Effector CD8-positive, alpha-beta T cell (primary cell): ENCODE measurements at places on chromosomes 6 and 20.

- no peak for DNase-seq
Measured at GRCh38 chr6:14767226-14767625, 478.6 kb upstream of the JARID2 start.

- no peak for DNase-seq
Measured at GRCh38 chr20:63758152-63758551, 18.6 kb downstream of the SLC2A4RG start.

DNA sequence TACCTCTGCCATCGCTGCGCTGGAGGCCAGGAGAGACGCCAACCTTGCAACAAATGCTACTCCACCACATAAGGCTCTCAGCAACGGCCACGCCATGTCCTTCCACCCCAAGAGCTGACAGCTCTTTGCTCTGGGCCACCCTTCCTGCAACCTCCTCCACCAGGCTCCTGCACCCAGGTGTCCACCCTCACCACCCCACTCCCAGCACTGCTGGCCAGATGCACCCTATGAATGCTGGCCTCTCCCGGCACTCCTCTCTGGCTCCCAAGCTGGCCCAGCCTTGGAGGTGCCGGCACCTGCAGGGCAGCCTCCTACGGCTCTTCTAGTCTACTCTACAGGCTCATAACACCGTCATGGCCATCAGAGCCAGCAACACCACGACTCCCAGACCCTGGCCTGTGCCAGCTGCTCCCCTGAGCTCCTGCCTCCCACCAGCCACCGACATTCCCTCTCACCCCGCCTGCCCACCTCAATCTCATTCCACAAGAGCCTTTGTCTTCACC is 11.2 kb downstream of the TAF4 start:
- DNase-seq = no peak

GRCh38 chr6:153012856-153013255 is 10.3 kb upstream of the MTRF1L start:
- no peak for DNase-seq

GRCh38 chr20:53707371-53708055 is 113.9 kb upstream of the ZNF217 start:
- DNase-seq = no peak

- no peak for DNase-seq
Measured at GRCh38 chr20:24016607-24017457, 28.3 kb upstream of the GGTLC1 start.

DNA sequence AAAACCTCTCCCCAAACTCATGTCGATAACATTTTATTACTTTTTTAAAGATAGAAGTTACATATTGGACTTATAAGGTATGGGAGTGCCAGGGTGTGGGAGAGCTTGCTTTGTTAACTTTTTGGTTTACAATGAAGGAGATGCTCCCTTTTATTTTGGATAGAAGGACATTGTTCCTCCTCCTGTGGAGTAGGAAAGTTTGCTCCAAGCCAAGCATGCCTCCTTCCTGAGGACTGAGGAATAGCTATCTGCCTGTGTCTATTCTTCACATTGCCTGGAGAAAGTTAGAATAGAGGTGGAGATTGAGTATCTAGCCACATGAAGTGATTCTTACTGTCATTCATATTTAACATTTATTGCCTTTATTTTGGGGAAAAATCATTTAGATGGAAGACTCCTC is 71.9 kb downstream of the EYA4 start:
- DNase-seq = no peak

DNA sequence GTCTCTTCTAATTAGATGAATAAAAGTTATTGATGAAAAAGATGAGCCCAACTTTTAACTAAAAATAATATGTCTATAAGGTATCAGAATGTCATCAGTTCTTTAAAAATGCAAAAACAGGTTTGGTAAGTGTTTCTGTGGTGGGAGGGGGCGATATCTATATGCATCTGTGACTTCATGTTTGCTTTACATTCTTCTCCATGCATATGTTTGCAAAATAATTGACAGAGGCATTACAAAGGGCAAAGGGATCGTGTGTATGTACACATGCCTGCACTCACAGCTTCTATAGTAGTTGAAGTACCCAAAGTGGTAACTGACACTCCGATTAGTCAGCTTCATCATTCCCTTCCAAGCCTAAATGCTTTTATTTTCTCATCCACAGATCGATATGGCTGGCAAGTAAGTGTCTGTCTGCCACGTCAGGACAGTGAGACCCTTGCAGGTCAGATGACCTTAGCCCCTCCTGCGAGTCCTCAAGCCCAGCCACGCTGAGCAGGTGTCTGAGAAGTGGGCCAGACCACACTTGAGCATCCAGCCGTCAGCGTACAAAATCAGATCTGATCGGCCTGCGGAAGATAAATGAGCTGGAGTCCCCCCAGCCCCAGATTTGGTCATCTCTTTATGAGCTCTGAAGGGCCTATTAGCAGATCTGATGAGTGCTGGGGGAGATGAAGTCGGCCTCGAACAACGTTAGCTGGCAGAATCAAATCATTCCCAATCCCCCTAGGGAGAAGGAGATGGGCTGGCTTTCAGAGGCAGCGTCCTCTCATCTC is 369.1 kb downstream of the MAFB start:
- DNase-seq = no peak
